ENCODE measurements at places on chromosomes 7 and 10.

- DNase-seq: no peak
Measured at GRCh38 chr7:55550010-55550663, 22.2 kb downstream of the VOPP1 start.

- DNase-seq: no peak
Measured at GRCh38 chr10:74437822-74438221, 286.8 kb downstream of the ADK start.

GRCh38 chr10:30134171-30134945 lies 75.0 kb upstream of the JCAD start:
- DNase-seq: no peak

- DNase-seq: peak; percentile 64
Measured at GRCh38 chr10:94403380-94404213, 1.3 kb downstream of the TBC1D12 start.

- DNase-seq: peak; percentile 52
Measured at GRCh38 chr7:1536743-1537534, 6.4 kb downstream of the MAFK start.

DNA sequence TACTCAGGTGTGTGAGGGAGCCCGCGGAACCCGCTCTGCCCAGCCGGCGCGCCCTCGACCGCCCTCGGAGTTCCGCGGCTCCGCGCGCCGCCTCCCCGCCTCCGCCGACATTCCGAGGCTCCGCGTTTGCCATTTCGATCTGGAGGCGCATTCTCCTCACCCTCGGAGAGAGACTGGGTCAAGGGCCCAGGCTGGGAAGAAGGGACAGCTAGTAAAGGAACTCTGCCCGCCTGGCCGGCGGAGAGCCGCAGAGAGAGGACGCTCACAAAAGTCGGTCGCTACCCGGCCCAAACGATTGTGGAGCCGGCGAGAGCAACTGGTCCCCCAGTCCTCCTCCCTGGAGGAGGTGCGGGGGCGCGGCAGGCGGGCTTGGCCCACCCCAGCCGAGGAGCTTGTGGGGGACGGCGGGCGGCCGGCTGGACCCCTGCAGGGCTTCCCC lies 74.5 kb upstream of the LEP start:
- no peak for DNase-seq

DNA sequence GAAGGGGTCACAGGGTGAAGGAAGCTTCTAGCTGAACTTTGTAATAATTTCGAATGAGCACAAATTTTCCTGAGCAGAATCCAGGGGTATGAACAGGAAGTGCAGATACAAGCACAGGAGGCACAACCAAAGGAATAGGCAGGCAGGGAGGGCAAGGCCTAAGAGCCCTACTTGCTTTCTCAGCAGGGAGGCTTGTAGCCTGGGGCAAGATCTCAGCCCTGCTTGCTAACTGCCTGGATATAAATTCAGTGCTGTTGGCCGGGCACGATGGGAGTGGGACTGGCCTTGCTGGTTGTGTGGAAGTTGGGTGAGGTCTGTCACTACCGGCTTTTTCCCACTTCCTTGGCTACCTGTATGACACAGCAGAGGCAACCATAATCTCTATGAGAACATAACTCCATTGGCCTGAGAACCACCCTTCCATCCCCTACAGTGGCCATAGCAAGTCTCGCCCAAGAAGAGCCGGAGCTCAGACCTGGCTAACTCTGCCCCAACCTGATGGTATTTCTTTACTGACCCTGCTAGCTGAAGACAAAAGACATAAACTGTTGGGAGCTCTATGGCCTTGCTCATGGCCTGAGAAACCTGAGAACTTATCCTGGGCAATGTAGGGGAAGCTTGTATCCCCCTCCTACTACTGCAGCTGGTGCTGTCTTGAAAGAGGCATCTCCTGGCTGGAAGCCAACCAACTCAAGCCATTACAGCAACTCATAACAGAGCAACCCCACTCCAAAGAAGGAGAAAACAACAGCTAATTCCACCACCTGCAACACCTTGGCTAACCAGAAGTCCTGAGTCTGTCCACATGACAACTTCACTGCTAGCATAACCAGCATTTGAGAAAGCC lies 27.6 kb downstream of the CLDN12 start:
- DNase-seq: no peak

GRCh38 chr7:139523199-139523941 lies at the start of gene CLEC2L:
CLEC2L (plus strand) TSS chr7:139523685; CDS start chr7:139523928, 243 bp downstream.
- peak; percentile 14 for DNase-seq

DNA sequence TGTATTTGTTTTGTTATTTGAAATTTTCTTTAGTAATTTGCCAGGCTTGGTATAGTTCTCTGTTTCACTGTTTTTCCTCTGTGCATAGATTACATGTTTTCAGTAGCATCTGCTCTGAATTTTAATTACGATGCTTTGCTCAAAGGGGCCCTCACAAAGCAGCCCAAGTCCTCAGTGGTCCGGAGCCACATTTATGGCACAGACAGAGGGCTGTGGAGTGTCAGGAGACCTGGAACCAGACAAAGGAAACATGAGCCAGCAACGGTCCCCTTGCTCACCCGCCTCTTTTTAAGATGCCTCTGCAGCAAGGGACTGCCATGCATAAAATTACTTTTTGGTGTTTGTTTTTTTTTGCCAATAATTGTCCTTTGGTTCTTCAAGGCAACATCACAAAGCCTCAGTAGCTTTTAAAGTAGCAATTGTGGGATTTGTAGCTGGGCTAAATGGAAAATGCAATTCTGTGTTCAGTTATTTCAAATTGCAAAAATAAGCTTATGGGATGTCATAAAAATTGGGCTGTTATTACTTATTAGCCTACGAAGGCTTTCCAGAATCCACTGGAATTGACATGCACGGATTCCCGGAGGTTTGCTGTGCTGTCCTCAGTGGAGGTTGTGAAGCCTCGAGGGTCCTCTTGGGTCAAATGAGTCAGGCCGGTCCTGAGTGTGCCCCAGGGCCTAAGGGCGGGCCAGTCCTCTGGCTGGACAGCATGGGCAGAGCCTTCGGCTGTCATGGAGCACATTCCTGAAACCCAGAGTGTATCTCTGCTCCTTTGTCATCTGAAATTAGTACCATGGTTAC lies 422.8 kb downstream of the GLRX3 start:
- no peak for DNase-seq

GRCh38 chr7:13062631-13063030 lies 375.2 kb downstream of the ARL4A start:
- DNase-seq: no peak

GRCh38 chr10:15700078-15700674 lies 19.5 kb downstream of the ITGA8 start:
- no peak for DNase-seq

GRCh38 chr10:50556237-50557120 lies 67.3 kb downstream of the SGMS1 start:
- DNase-seq: no peak

- DNase-seq: no peak
Measured at GRCh38 chr10:97416565-97416964, 9.4 kb upstream of the PGAM1 start.

Data from putamen (tissue), 1 donor.